ENCODE measurements at places on chromosomes 16 and 17.

- no peak for DNase-seq
These were observed 5.0 kb downstream of the UBALD2 start for GRCh38 chr17:76270127-76270592.

DNA sequence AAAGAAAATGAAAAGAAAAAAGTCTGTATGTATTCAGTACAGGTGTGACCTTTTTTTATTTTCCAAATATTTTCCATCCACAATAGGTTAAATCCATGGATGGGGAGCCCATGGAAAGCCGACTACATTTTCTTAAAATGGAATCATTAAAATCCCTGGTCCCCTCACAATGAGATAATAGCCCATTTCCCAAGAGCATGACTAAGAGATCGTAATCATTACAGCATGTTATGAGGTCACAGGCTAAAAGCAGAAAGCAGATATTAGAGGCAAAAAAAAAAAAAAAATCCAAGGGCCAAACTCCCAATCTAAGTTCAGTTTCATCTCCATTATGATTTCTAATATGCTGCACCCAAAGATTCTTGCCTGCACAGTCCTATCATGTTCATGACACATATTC lies 44.7 kb downstream of the CYTH1 start:
- DNase-seq: no peak

- DNase-seq: no peak
These were observed 44.3 kb upstream of the PLCG2 start for GRCh38 chr16:81734632-81735434.

GRCh38 chr16:71627731-71628181 lies 1.8 kb downstream of the MARVELD3 start:
- DNase-seq: no peak

DNA sequence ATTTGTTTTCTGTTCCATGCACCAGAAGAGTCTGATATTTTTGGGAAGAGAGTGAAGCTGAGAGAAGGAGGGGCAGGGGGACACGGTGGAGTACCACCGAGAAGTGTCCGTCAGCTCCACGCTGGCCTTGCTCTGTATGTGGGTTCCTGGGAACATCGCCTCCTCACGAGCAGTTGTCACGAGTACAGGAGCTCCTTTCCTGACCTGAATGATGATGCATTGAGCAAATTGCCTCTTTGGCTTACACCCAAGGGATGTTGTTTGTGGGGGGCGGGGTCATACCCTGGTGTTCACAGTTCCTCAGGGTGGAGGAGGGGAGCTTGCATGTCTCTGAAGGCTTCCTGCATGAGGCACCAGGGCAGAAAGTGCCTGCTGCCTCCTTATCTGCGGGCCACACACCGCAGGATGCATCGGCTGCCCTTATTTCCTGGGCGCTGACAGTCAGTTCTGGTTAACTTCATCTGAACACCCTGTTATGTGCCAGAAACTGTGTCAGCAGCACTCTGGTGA lies 36.2 kb downstream of the RGS9 start:
- DNase-seq: peak; percentile 15

DNA sequence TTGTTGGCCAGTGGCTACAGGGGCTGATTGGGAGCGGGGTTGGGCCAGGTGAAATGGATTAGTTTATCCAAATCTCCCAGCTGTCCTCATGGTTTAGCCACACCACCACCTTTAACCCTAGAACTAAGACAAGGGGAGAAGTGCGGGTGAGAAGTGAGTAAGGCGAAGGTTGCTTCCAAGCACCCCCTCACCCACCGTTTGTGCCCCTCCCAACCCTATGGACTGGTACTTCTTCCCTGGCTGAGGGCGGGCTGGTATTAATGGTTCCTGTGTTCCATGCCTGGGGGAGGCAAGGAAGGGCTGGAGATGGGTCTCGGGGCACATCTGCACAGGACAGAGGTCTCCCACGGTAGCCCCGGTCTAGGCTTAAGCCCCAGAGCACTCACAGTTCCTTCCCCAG lies 25.1 kb downstream of the NT5M start:
- DNase-seq: no peak

- DNase-seq: no peak
These were observed 43.1 kb downstream of the IKZF3 start for GRCh38 chr17:39820987-39821386.

DNA sequence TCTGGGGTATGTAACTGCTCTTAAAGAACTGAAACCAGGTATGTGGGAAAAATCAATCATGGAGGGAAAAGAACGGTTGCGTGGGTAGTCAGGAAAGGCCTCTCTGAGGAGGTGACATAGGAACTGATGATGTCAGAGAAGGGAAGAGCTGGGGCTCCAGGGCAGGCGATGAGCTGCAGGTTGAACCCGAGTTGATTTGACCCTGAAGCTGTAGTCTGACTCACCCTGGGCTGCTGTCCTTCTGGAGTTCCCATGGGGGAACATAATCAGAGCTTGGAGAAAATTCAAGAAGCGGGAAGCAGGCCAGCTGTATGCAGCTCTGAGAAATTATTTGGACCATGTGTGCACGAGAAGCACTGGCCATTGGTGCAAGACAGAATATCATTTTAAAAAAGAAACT lies 16.7 kb downstream of the SLC6A2 start:
- DNase-seq: no peak

- DNase-seq: no peak
These were observed 58.9 kb upstream of the SDK2 start for GRCh38 chr17:73703192-73703591.
